ENCODE measurements at places on chromosomes 3 and 15.

DNA sequence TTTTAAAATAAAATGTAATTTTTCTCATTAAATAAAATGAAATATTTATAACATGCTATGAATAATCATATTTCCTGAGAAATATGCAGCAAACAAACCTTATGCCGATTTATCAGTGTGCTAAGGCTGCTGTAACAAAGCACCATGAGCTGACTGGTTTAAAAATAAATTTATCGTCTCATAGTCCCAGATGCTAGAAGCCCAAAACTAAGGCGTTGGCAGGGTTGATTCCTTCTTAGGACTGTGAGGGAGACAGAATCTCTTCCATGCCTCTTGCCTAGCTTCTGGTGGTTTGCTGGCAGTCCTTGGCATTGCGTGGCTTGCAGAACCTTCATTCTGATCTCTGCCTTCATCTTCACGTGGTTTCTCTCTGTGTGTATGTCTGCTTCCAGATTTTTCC, 740.3 kb downstream of the OTOL1 start:
- DNase-seq: no peak

DNA sequence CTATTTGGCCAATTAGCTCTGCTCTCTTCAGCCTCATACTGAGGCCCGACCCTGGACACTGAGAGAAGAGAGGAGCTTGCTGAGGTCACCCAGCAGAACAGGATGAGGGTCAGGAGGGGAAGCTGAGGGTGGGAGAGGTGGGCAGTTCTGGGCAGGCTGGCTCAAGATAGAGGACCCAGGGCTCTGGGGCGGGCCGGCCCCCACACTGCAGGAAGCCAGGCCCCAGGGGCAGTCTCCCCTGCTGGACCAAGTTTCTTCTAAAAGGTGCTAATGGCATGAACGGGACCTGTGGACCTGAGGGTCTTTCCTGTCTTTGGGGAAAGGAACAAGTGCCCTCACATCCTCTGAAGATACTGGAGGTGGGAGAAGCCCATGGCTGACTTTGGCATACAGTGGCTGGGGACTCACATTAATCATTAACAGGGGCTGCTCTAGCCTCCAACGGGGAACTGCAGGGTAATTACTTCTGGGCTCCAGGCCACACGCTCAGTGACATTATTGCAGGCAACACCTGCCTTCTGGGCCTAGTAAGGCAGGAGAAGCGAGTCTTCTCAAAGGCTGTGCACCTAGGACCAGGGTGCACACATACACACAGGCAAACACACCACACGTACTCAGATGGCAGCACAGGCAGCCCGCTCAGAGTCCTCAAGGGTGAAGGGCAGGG, 10.6 kb downstream of the HCN4 start:
- no peak for DNase-seq

GRCh38 chr3:47491777-47492176, 16.0 kb upstream of the SCAP start:
- DNase-seq: no peak

DNA sequence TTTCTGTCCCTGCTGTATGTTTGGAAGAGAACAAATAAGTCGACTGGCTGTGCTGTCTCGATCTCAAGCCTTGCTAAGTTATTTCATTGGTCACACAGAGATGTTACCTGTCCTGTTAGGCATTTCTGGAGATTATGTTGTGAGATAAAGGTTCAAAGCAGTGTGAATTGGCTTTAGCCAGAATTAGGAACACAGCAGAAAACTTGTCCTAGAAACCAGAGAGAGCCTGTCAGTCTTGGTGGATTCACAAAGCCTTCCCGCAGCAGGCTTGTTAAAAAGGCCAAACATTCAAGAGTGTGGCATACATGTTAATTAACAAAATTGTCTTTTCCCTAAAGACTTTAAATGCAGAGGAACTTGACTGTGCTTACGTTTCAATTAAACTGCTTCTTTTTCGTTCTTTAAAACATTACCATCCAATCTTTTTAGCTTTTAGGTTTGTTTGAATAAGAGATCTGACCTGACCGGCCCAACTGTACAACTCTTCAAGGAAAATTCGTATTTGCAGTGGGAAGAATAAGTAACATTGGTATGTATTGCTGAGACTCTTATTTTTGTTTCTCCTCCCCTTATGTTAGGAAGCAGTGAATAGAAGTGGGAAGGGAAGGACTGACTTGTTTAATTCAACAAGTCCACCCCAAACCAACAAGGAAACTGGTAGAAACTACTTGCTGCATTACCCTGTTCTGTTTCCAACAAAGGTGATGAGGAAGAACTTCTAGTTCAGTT, 25.2 kb downstream of the ABHD2 start:
- no peak for DNase-seq

DNA sequence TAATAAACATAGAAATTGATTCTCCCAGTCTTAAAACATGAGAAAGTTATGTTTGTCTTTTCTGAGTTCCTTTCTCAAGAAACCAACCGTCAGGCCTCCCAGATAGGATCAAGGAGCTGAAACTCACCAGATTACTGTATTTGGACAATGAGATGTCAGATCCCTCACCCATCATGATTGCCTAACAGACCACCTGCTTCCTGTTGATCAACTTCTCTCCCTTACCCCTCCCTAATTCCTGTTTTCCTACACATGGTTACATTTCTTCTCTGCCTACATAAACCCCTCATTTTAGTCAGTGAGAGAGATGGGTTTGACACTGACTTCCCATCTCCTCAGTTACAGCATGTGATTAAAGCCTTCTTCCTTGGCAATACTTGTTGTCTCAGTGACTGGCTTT, 917.5 kb downstream of the FHIT start:
- no peak for DNase-seq

DNA sequence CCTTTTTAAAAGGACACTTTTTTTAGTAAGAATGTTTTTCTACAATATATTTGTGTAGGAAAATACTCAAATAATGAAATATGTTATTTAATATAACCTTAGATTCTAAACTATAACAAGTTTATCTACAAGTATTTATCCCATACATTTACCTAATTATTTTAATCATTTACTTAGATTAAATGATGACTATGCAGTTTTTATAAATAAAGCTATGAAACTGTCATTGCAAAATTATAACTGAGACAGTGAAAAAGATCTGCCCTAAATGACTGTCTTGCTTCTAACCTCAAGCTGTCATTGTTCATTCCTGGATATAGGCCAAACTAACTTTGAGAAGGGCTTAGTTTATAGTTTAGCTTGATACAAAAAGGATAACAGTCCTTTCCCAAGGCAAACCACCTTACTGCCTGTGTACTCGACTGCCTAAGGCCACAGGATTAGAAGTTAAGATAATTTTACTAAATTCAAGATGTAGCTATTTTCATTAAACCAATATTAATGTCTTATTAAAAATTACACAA, 84.1 kb downstream of the GLDN start:
- DNase-seq: no peak

GRCh38 chr15:52567871-52568600, 794 bp downstream of the ARPP19 start:
- DNase-seq: no peak

DNA sequence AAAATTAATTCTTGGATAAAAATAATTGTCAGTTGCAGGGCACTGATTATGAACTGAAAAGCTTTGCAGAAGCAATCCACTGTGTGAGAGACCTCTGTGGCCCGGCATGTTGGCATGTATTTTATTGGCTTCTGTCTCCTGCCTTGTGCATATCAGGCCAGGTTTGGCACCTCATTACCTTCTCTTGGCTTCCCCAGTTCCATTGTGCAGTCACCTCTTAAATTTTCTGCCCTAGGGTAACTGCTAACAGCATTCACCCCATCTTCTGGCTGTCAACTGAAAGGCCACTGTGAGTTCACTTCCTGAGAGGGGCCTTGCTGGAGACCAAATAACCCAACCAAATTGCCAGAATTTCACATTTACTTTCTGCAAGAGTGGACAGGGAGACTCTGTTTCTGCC, 92.7 kb upstream of the RARB start:
- DNase-seq: no peak

DNA sequence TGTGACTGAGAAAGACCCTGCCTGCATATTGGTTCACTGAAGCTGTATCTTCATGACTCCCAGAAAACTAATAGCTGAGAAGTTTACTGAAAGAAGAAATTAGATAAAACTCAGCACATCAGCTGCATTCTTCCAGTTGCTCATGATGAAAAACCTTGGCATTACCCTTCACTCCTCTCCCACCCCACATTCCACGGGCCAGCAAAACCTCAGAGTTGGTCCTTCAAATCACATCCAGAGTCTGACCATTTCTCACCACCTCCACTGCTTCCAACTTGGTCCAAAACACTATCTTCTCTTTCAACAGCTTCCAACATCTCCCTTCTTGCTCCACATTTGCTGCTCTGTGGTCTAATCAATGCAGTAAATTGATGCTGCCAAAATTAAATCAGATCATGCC, 97.1 kb downstream of the CD47 start:
- no peak for DNase-seq

DNA sequence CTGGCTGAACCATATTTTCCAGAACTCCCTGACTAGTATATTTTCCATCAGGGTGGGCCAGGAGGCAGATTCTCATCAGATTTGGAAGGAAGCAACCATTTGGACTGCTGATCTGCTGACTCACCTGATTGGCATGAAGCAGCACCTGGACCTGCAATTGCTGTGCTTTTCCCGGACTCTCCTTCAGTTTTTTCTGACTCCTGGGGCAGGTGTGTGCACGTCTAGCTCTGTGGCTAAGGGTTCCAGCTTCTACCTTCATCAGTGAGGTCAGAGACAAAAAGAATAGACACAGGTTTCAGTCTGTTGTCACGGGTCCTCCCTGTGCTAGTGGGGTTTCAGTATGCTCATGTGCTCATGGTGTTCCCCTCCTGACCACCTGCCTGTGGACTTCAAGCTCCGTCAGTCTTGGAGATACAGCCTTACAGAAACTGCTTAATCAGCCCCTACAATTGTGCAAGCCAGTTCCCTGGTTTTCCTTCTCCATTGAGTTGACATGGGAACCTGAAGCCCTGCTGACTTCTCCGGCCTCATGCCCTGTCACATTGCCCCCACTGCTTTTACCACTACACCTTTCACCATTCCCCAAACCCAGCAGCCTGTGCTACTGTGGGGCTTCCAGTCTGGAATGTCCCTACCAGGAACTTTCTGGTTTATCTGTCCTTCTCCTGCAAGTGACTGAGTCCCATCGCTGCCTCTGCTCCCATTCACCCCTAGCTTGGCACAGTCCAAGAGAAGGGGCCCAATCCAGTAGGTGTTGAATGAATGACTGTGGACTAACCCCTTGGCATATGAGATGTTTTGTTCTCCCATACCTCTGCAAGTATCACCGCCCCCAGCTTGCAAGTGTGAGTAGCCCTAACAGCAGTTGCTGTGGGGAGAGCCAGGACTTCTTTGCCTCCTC, 31.7 kb downstream of the HMCES start:
- DNase-seq: no peak

DNA sequence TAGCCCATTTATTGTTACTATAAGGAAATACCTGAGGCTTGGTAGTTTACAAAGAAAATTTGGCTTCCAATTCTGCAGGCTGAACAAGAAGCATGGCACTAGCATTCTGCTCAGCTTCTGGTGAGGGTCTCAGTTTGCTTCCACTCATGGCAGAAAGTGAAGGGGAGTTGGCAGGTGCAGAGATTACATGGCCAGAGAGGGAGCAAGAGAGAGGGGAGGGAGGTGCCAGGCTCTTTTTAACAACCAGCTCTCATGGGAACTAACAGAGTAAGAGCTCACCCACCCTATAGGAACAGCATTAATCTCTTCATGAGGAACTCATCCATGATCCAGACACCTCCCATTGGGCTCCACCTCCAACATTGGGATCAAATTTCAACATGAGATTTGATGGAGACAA, 437.9 kb downstream of the CHL1 start:
- no peak for DNase-seq

DNA sequence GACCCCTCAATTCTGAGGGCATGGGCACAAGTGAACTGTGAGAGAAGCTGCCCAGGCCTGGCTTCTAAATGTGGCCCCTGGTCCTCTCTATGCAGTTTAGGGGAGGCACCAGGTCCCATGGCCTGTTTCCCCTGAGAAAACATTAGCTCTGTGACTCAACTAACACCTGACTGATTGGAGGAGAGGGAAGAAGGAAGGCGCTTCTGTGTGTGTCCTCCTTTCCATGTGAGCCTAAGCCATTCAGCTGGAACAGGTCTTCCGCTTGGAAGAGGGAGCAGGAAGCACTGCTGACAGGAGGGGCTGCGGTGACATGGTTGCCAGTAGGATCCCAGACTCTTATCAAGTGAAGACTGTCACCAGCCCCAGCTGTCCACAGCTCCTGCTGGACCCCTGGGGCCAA, 79.5 kb downstream of the MYLK start:
- DNase-seq: no peak

DNA sequence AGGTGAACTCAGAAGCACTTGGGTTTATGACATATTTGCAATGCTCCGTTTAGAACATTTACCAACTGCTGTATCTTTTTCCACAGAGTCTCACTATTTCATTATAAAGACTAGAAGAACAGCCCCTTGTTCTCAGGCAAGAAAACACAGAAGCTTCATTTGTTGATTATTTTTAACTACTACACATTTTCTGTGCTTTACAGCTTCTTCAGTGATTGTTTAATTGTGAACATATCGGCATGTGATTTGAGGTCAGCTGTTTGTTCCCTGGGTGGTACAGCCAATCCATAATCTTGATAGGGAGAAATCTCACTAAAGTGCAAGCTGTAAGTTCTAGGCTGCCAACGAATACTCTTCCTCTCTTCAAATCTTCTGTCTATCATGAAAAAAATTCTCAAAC, 31.0 kb upstream of the DLG1 start:
- no peak for DNase-seq

DNA sequence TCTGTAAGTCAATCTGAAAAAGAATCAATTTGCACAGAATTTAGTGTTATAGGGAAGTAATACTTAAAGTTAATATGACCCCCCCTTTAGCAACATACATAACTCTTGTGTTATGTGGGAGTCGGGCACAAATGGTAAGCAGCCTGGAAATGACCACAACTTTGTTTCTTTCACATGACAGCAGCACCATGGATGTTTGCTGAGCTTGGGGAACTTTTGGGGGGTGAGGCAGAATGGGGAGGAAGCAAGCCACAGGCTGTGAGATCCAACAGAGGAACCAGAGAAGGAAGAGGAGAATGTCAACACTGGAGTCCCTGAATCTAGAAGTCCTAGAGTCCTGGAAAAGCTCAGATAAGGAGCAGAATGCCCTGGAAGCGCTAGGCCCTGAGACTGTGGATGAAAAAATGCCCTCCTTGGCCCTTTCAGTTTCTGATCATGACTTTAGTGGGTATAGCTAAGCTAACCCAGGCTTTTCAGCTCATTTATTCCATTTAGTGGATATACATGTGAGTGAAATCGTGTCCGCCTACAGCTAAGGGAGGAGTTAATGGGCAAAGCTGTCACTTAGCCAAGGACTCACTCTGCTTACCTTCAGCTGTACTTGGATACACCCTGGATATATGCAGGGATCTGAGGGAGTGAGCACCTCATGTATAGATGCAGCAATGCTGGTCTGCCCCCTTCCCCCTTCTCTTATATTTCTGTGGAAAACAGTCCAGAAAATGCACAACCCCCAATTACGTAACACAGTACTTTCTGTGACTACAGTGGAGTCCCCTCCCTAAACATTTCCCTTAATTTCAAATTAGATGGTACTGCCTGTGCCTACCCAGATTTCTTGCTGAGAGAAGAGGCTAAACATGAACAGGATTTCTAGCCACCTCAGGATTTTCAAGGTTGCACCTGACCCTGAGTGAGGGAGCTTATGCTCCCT, 39.1 kb downstream of the CFAP91 start:
- DNase-seq: no peak
